ENCODE measurements at places on chromosomes 11 and 22.

- DNase-seq = no peak
Observed at GRCh38 chr22:35310556-35311550, 11.2 kb downstream of the TOM1 start.

GRCh38 chr11:77457340-77457739 is 16.6 kb downstream of the PAK1 start:
- DNase-seq = no peak

GRCh38 chr11:69683764-69684333 is 8.7 kb upstream of the LTO1 start:
- no peak for DNase-seq

- no peak for DNase-seq
Observed at GRCh38 chr11:74534216-74534945, 40.9 kb upstream of the LIPT2 start.

DNA sequence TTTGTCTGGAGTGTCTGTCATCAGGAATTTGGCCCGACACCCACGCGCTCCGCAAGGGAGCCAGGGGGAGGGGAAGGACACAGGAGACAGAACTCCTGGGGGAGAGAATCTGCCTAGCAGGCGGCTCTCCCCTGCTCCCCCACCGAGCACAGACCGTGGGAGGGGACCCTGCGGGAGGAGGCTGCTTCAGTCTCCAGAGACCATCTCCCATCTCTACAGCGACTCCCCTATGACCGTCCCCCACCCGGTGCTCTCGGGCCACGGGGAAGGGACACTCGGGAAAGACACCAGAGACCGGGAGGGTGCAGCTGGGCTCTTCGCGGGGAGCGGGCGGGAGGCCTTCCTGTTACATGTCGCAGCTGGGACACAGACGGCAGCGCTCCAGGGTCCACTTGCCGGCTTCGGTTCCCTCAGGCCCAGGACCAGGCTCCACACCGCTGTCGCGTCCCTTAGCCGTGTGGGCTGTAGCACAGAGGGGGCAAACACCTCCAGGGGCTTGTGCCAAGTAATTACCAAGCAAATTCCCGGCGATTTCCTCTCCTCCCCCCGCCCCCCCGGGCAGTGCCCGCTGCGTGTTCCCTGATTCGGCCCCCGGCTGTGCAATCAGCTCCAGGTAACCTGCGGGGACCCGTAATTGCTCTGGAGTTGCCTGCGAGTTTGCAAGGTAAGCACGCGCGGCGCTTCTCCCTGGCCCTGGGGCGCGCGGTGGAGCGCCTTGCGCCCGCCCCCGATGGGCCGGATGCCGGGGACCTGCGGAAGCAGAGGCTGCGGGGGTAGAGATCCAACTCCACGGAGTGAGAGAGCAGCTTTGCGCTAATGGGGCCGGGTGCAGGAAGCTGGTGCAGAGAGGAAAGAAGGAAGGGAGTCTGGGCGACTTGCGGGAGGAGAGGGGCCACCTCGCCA is 155.1 kb upstream of the CADM1 start:
- DNase-seq = no peak

DNA sequence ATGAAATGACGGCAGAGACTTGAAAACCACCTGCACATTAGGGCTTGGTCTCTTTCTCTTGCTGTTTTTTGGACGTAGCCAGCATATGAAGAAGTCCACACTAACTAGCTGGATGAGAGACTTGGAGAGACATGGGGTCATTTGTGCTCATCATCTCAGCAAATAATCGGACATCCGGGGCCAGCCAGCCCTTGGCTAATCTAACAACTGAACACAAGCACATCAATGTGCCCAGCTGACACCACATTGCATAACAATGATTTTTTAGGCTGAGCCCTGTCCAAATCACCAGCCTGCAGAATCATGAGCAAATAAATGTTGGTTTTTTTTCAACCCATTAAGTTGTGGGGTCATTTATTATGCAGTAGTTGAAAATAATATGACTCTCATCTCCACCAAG is 460.3 kb upstream of the LARGE1 start:
- DNase-seq = no peak

DNA sequence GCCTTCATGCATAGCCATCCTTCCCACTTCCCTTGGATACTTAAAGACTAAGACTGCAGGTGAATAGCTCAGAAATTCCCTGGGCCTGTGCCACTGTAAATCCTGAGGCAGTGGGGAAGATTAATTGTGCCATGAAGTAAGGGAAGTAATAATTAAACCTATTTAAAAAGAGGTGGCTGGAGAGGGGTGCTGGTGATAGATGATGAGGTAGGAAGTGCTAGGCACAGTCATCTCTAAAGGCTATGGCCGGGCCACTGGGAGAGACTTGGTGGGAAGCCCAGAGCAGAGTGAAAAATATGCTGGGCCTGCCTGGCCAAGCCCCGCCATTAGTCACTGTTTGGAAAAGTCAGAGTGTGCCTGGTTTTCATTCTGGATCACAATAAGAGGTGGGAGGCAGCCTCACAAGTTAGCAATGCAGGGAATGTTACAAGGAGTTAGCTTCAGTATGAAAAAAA is 197.2 kb upstream of the PITPNB start:
- DNase-seq = no peak

- DNase-seq = no peak
Observed at GRCh38 chr11:46290011-46290410, 12.5 kb downstream of the CREB3L1 start.

- no peak for DNase-seq
Observed at GRCh38 chr11:21567645-21568290, 625.1 kb upstream of the ANO5 start.

DNA sequence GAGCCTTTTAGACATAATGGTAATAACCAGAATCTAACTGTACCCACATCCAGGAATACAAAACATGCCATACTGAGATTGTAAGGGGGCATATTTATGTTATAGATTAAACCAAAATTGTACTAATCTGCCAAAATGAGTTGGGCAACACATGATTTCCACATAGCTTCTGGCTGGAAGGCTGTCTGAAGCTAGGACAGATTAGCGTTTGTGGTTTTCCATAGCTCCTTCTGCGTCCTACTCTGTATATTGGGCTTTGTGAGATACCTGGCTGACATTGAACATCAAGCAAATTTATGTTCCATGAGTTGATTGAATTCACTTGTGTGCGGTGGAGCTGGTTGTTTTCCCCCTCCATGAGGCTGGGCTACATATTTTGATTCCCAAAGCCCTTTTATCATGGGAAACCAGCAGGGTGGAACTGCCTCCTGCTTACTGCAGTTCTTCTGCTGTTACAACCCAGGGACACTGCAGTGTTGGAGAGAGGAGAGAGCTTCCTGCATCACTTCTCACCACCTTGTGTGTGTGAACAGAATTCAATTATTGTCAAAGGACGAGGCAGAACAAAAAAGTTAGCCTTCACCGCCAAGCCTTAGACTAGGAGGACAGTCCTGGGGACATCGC is 114.9 kb downstream of the C11orf91 start:
- DNase-seq = no peak

GRCh38 chr11:2565447-2566222 is 120.8 kb downstream of the KCNQ1 start:
- DNase-seq = no peak

DNA sequence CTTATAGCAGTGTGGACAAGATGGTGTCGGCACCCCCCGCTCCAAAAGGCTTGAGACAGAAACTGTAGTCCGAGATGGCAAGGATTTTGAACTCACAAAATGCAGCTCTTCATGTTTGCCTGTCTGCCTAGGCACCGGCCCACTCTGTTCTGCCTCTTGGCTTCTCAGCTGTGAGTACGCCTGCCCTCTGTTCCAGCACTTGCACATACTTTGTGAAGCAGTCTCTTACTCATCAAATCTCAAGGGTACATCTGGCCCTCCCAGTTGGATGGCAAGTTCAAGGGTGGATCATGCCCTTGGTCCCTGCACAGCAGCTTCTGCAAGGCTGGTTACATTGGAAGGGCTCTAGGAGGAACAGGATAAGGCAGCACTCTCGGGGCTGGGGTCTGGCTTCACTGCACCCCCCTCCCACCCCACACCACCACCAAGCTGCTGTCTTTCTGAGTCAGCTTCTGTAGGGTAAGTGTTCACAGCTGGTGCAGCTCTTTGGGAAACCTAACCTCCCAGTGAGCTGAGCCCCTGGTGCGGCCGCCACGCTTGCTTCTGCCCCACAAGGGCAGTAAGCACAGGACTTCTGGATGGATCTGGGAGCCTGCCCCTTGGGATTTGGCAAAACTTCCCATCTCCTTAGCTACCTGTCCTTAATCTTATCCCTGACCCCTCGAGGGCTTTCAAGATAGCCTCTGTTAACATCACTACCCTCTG is 37.2 kb downstream of the FAM83F start:
- DNase-seq = no peak

DNA sequence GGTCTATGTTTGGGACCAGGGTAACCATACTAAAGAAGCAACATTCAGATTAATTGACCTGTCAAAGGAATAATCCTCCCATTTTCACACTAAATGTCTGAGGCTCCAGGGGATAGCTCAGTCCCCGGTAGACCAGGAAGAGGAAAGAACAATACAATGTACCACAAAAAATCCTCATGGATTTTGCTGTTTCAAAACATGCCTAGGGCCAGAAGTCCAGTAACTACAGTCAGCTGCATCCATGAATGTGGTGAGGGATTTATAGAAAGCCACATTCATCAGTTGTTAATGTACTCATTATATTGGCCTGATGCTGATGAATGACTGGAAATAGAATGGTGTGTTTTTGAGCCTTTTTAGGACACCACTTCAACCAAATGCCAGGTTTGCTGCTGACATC is 6.9 kb upstream of the ETS1 start:
- DNase-seq = no peak

DNA sequence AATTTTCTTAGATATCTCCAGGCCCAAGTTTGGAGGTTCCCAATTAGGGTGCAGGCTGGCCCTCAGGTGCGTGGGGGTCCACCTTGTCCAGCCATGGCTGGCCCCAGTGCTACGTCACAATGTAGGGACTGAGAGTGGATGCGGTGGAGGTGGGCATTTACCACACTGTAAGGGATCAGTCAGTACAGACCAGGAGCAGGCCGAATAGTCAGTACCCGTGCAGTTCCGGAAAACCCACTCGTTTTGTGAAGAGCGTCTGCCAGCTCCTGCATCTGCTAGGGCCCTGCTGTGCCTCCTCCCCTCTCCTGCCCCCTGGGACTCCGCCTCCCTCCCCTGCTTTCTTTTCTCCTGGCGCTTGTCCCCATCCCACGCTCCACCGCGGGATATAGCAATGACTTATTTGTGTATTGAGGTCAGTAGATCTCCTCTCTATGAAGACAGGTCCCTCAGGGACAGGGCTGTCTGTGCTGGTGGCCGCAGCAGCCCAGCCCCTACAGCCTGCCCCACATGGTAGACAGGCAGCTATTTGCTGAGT is 50.4 kb upstream of the SEPTIN5 start:
- no peak for DNase-seq

- no peak for DNase-seq
Observed at GRCh38 chr11:120877746-120878365, 146.0 kb upstream of the TBCEL start.

DNA sequence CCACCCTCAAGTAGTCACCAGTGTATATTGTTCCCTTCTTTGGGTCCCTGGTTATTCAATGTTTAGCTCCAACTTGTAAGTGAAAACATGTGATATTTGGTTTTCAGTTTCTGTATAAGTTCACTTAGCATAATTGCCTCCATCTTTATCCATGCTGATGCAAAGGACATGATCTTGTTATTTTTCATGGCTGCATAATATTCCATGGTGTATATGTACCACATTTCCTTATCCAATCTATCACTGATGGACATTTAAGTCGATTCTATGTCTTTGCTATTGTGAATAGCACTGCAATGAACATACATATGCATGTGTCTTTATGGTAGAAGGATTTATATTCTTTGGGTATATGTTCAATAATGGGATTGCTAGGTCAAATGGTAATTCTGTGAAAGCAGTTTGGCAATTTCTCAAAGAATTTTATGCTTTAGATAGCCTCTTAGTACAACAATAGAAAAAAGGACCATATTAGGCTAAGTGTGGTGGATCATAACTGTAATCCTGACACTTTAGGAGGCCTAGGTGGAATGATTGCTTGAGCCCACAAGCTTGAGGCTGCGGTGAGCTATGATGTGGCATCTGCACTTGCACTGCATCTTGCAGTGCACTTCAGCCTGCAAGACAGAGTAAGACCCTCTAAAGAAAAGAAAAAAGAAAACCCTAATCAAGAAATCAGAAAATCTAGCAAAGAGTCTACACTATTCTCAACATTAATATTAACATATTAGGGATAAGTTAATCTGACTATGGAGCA is 468.5 kb upstream of the FAT3 start:
- DNase-seq = no peak

GRCh38 chr11:74319139-74319816 is 7.8 kb upstream of the P4HA3 start:
- no peak for DNase-seq

GRCh38 chr11:87368858-87369480 is 331.2 kb downstream of the TMEM135 start:
- DNase-seq = no peak

- no peak for DNase-seq
Observed at GRCh38 chr22:33887173-33887572, 33.1 kb downstream of the LARGE1 start.

GRCh38 chr11:60771879-60772525 is 13.1 kb upstream of the MS4A10 start:
- no peak for DNase-seq

- no peak for DNase-seq
Observed at GRCh38 chr11:78377625-78378418, 39.8 kb downstream of the GAB2 start.

GRCh38 chr11:107956543-107956942 is 28.3 kb downstream of the RAB39A start:
- DNase-seq = no peak

DNA sequence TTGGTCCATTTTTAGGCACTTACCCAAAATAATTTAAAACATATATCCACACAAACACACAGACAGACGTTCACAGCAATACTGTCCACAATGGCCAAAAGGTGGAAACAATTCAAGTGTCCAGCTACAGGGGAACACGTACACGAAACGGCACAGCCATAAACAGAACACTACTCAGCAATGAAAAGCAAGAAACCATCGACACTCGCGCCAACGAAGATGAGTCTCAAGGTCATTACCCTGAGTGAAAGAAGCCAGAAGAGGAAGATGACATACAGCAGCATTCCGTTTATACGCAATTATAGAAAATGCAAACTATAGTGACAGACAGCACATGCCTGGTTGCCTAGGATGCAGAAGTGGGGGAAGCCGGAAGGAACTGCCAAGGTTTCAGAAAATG is 13.4 kb upstream of the COMT start:
- DNase-seq = no peak

Measured in stimulated activated naive CD4-positive, alpha-beta T cell (primary cell).